ENCODE measurements at places on chromosomes 13 and 19.

DNA sequence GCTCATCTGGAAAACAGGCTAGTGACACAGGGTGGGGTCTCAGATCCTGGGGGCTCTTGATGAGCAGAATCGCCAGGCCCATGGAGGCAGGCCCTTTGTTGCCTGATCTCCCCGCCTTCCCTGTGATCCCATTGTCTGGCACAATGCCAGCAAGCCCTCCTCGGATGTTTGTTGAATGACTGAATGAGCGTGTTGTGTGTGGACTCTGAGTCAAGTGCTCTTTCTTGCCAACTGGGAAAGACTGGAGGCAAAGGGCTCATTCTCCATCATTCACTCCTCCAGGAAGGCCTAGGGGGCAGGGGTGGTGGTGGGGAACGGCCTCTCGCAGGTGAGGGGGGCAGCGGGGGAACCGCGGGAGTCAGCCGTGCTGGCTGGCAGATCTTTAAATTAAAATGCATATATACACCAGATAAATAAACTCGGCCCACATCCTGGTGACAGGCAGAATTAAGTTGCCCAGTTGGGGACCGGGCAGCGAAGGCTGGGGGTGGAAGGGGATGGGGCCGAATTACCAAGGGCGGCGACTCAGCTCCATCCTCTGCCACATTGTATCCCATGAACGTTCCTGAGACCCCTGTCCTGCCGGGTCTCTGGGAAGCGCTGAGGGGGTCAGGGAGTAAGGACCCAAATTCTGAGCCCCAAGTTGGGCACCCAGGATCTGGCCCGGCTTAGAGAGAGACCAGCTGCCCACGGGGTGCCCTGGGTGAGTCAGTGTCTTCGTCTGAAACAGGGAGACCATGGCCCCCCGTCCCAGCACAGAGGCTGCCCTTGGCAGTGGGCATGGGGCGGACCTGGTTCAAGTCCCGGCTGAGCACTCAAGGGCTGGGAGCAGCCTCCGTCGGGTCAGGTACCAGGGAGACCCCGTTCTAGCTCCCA is 24.5 kb downstream of the EFNA2 start:
- no peak for DNase-seq

DNA sequence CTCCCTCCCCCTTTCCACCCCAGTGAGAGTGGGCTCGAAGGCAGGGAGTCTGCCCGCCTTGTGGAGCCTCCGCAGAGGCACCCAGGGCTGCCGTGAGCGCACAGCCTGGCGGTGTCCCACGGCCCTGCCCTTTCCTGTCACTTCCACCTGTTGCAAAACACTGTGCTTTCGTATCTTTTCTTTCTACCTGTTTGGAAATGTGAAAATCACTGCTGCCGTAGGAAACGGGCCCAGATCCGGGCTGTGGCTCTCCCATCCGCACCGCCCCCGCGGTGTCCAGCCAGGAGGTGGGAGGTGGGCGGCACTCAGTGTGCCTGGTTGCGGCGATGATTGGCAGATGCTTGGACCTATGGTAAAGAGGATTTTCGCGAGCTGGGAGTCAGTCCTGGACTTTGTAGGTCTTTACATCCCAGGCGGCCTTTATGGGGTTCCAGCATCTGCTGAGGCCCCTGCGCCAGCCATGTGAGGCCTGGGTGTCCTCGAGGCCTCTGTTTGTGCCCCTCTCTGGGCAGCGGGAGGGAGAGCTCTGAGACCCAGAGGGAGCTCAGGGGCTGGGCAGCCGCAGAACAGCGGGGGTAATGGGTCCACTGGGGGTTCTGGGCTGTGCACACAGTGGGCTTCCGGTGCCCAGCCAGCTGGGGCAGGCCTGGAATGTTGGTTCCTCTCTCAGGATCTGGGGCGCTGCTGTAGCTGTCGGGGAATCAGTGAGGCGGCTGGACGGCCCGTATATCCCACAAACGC is 6.1 kb downstream of the STK11 start:
- no peak for DNase-seq

DNA sequence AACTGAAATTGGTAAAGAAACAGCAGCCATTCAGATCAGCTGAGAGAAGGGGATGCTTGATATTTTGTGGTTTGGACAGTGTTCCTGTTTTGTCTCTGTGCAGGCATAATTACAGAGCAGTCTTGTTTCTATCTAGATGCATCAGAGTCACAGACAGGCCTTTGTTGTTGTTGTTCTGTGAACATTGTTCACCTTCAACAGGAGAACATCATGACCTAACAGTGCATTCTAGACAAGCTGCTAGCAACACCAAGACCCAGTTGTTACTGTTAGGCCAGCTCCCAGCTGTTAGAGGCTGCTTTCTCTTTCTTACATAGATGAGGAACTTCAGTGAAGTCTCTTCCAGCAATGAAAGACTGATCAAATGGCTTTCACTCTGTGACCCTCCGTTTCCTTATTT is 8.5 kb upstream of the LSR start:
- DNase-seq = no peak

DNA sequence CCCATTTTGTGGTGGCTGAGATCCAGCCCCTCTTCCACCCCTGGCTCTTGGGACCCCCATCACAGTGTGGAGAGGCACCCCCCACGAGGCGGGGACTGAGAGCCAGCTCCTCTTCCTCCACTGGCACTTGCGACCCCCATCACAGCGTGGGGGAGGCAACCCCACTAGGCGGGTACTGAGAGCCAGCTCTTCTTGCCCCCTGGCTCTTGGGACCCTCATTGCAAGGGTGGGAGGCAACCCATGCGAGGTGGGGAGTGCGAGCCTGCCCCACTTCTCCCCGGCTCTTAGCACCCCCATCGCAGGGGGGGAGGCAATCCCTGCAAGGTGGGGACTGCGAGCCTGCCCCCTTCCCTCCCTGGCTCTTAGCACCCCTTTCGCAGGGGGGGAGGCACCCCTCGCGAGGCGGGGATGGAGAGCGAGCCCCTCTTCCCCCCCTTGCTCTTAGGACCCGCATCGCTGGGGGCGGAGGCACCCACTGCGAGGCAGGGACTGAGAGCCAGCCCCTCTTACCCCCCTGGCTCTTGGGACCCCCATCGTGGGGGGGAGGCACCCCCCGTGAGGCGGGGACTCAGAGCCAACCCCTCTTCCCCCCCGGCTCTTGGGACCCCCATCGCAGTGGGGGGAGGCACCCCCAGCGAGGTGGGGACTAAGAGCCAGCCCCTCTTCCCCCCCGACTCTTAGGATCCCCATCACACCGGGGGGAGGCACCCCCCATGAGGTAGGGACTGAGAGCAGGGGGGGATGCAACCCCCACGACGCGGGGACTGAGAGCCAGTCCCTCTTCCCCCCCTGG is 364.6 kb upstream of the SPRY2 start:
- DNase-seq = no peak

GRCh38 chr13:28204043-28204442 is 65.7 kb downstream of the PAN3 start:
- no peak for DNase-seq

GRCh38 chr13:41460930-41461329 is 3.6 kb downstream of the RGCC start:
- DNase-seq = no peak

GRCh38 chr19:11387162-11388034 is 3.3 kb upstream of the EPOR start:
- no peak for DNase-seq

DNA sequence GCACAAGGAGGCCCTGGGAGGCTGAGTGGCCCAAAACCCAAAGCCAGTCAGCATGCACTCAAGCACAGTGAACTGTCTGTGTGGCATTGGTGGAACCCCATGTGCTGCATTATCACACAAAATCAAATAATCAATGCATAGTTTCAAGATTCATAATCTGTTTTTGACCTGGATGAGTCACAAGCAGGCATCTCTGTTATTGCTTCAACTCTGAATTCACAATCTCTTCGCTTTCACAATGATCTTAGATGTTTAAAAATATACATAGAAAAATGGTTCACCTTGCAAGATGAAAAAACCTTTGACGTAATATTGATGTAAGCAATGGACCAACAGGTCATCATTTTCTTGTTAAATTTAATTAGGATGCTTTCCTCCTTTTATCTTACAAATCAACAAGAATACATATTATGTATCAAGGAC is 455.4 kb downstream of the IRS2 start:
- DNase-seq = peak; percentile 41

- DNase-seq = no peak
Measured at GRCh38 chr19:4350111-4350510, 6.7 kb downstream of the MPND start.

- no peak for DNase-seq
Measured at GRCh38 chr19:12272980-12273901, 21.4 kb downstream of the ZNF44 start.

DNA sequence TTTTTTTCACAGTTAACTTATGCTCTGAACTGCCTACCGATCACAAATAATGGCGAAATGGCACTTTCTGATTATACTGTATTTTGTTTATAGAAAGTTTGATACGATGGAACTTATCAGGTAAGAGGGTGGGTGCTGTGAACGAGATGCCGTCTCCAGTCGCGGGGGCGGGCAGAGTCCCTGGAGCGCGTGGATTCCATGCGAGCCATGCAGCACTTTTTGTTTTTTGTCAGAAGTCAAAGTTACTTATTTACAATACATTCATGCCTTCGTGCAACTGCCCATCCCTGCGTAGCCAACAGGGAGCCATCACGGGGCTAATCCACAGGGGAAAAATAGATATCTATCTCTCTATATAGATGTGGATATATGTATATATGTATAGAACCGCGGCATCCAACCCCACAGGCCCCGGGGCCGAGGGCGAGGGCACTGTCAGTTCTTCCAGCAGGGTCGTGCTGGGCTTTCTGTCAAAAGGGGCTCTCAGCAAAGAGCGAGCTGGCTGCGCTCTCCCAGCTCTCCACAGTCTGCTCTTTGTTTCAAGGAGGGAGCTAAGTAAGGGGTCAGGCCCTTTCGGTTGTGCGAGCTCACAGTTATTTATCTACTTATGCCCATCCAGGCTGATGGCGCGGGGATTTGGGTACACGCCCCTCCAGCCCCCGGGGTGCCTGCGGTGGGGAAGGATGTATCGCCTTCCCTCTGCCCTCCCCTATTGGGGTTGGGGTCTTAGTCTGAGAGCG is 3.4 kb downstream of the SLITRK1 start:
- DNase-seq = no peak

GRCh38 chr13:44906713-44907112 is 82.6 kb downstream of the NUFIP1 start:
- DNase-seq = no peak

DNA sequence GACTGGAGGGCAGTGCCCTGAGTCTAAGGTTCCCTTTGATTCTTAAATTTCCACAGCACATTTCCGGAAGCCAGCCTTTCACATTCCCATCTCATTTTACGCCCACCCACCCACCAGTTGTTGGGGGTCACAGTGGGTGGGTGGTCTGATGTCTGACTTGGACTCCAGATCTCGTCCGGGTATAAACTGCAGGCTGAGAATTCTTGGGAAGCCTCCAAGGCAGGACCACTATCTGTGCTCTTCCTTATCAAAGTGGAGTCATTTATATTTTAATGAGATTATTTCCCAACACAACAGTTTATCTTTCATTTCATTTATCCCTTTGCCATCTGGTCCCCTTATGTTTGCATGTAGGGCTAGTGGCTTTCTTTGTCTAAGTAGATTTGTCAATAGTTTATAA is 3.6 kb upstream of the FAM124A start:
- DNase-seq = no peak

DNA sequence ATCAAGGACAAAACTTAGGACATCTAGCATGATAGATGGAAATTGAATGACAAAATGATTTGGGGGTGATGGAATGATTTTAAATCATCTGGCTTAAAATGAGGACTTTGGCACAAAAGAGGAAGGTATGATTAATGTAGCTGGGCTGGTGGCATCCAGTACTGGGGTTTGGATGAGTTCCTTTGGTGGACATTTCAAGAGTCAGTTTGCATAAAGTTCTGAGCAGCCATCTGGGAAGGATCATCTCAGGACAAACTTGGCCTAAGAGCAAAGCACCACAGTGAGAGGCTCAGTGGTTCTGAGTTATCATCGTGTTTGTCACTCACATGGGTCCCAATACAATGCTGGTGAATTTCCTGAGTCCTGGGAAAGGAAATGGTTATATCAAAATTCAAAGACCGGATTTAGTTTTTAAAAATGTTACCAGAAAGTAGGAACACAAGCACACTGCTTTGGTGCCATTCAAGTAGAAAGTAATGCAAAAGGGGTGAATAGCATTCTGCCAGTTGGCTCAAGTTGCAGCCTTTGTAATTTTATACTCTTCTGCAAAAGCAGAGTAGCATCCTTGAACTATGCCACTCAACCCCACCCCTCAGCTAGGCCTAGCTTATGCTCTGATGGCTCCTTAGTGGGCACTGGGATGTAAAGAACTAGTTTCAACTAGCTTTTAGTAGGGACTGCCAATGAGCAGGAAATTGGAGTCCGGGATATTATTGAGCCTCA is 219.0 kb downstream of the COG6 start:
- DNase-seq = no peak

GRCh38 chr19:41426116-41426841 is 895 bp downstream of the B3GNT8 start:
- no peak for DNase-seq

GRCh38 chr19:51147663-51148062 is 5.6 kb downstream of the SIGLEC7 start:
- DNase-seq = no peak

GRCh38 chr13:63554157-63554556 is 2138.5 kb upstream of the PCDH20 start:
- no peak for DNase-seq

GRCh38 chr19:30896554-30896953 is 452.7 kb downstream of the TSHZ3 start:
- no peak for DNase-seq

DNA sequence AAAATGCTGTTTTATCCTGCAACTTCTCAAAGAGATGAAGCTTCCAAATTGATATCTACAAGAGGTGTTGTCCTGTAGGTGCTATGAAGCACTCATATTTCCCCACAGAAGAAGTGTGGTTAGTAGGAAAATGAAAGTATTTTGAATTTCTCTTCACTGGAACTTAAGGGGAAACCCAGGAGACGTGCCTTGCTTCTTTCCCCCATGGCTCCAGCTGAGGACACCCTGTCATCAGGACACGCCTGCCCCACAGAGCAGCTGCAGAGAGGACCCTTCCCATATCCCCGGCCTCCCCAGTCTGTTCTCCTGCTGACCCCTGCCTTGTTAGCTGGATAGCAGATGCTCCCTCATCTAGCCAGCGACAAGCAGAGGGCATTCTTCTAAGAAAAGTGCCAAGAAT is 371.3 kb downstream of the COG6 start:
- no peak for DNase-seq

DNA sequence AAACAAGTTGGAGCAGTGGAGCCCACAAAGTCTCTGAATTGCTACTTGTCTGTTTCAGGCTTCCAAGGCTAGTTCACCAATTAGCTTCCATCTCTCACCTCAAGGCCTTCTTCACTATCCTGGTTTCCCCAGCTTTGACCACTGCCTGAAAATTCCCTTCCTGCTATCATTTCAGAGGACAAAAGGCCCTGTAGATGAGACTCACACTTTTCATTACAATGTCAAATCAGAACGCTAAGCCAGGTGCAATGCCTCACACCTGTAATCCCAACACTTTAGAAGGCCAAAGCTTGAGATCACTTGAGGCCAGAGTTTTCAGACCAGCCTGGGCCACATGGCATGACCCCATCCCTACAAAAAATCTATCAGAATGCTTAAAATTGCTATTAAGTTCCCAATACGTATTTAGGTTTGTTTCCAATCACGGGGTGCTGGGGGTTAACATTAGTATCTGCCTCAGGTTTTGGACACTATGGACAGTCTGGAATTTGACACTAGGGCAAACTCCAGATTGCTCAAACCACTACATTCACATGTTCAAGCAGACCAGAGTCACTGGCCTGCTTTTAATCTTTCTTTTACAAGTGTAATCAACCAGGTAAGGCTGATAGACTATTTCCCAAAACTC is 5.5 kb downstream of the TPT1 start:
- DNase-seq = no peak
